Nucleus accumbens (tissue), 56 donors: ENCODE measurements at places on chromosomes 5 and 9.
A peak's percentile ranks its signal among the peaks of the same experiment; 100 is the strongest.

DNA sequence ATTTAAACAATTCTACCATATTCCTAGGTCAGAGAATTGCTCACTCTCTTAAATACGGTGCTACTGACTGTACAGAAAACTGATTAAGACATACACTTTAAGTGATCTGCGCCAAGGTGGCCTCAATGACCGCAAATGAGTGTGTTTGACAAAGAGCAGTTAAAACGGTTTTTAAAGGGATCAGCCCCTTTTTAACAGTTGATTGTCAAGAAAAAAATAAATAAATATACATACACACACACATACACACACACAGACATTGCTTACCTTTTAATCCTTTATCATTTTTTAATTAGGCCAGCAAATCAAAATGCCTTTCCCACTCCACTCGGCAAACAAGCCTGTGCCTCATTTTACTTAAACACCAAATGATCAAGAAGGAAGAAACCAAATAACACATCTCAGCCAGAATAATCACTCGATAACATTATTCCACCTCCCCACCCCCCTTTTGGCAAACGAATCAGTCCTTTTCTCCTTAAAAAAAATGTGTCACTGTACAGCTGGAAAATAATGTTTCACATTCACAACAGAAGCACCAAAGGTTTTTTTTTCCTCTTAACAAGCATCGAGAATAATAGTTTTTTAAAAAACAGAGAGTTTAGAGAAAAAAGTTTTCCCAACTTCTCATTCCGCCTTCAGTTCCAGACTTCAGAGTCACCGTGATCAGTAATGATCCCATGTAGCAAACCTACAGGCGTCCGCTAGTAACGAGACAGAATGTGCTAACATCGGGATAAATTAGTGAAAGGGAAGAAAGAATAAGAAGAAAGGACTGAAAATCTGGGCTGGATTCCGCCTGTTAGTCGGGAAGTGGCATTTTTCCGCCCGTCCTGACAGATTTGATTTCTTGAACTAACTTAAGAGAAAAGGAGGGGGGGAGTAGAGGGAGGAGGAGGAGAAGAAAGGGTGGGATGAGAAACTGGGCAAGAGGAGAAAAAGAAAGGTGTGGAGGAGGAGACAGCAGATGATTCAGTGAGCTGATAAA is at the start of gene ZNF608:
ZNF608 (minus strand) TSS at position 712 of the 988 bp plus-strand sequence. CDS start 1,650 bp downstream, outside the sequence.
- DNase-seq, result peak; percentile 23

- no peak for DNase-seq
These were observed 254.1 kb downstream of the SLF1 start for GRCh38 chr5:94872526-94872925.

DNA sequence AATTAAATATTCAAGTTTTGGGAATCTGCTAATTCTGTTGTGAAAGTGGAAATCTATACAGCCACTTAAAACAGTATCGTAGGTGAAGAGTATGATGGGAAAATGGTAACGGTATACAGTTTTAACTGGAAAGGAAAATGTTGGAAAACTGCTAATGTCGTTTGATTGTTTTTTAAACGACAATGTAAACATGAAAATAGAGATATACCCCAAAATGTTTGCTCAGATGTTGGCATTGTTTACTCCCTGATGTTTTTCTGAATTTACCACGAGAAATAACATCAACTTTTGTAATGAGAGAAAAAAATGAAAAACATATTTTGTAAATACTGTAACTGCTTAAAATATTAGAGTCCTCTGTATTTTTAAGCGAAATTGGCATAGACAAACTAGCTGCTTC is 2.7 kb downstream of the MATR3 start:
- DNase-seq, result no peak

GRCh38 chr5:29896646-29897045 is 1296.8 kb upstream of the CDH6 start:
- DNase-seq, result no peak

DNA sequence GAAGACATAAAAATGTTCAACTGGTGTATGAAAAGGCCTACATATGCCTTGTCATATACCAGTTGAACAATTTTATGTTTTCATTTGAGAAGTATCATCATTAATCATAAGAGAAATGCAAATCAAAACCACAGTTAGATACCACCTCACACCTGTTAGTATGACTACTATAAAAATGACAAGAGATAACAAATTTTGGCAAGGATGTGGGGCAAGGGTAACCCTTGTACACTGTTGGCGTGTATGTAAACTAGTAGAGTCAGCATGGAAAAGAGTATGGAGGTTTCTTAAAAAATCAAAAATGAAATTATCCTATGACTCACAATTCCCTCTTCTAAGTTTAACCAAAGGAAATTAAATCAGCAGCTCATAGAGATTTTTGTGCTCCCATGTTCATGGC is 250.4 kb upstream of the ST8SIA4 start:
- DNase-seq, result no peak

- no peak for DNase-seq
These were observed 59.4 kb upstream of the DNAH5 start for GRCh38 chr5:14003936-14004335.

- DNase-seq, result no peak
These were observed 36.7 kb downstream of the NFIB start for GRCh38 chr9:14277244-14277643.

DNA sequence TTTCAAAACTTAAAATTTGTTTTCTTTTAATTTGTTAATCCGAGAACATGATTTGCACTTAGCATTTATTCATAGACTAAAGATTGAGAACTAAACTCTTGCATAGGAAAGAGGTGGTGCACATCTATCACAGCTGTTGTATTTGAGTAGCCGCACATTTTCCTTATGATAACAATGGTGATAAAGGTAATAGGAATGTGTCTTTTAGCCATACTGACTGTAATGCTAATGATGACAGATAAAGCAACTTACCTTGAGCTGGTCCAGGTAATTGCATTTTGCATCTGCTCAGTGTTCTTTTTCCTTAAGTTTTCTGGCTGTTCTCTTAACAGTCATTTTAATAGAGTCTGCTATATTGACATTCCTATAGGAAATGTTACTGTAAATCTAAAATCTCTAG is 19.0 kb downstream of the PHAX start:
- DNase-seq, result no peak

GRCh38 chr5:1878050-1878849 is 4.5 kb downstream of the IRX4 start:
- no peak for DNase-seq

DNA sequence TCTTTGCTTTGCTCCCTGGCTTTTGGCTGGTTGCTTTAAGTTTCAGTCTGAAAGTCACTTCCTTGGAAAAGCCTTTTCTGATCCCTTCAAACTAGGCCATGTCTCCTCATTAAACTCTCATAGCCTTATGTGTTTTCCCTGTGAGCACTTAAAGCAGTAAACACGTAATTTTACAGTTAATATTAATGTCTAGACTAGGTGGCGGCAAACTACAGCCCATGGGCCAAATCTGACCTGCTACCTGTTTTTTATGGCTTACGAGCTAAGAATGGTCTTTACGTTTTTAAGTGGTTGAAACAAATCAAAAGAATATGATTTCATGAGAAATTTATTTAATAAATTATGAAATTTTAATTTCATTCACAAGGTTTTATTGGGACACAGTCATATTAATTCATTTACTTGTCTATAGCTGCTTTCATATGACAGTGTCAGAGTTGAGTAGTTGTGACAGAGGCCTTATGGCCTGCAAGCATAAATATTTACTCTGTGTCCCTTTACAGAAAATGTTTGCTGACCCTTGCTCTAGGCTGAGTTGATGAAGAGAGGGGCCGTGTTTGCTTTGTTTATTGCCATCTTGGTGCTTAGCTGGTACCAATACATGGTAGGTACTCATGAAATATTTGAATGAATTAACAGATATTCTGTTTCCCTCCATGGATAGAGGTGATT is 7.4 kb downstream of the SLC44A1 start:
- no peak for DNase-seq

- DNase-seq, result no peak
These were observed 447.3 kb downstream of the ARHGEF28 start for GRCh38 chr5:74073257-74073656.

DNA sequence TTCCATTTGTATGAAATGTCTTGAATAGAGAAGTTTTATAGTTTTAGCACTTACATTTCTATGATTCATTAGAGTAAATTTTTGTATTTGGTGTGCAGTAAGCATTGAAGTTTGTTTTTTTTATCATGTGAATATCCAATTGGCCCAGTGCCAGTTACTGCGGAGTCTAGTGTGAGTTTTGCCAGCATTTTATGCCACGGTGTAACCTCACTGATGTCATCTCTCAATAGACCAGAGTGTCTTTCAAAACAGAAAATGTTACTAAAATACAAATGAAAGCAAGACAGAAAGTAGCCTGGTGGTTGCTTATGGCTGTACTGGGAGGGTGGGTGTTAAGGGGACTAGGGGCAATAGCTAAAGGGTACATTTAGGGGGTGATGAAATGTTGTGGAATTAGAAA is 62.8 kb downstream of the IPPK start:
- DNase-seq, result no peak

GRCh38 chr9:136526625-136527066 is 19.2 kb downstream of the NOTCH1 start:
- DNase-seq, result peak; percentile 74

DNA sequence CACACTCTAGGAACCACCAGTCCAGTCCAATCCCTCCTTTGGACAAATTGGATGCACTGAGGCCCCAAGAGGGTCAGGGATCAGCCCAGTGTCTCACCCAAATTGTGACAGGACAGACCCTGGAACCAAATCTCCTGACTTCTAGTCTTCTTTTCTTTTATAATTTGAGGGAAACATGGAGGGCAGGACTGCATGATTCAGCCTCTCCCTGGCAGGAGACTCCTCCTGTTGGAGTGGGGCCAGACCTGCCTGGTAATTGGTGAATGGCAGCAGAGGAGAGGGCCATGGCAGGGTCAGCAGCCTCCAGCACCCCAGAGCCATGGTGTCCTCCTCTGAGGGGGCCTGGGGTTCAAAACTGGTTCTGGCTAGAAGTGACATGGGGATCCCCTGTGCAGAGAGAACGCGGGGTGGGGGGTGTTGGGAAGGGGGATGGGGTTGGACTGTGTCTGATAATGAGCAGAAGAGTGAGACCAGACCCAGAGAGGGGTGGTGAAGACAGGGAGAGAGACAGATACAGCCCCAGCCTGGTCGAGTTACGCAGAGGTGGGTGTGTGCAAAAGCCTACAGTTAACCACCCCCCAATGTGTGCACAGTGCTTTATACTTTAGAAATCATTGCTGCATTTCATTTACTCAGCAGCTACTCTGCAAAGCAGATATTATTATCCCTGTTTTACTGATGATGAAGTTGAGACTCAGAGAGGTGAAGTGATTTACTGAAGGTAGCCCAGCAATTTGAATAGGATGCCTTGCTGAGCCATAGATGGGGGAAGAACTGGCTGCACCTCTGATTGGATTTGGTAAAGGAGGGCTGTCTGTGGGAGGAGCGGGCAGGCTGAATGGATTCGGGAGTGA is 3.8 kb upstream of the SYNPO start:
- peak; percentile 26 for DNase-seq

GRCh38 chr9:92714787-92715487 is 45.0 kb upstream of the IPPK start:
- no peak for DNase-seq

DNA sequence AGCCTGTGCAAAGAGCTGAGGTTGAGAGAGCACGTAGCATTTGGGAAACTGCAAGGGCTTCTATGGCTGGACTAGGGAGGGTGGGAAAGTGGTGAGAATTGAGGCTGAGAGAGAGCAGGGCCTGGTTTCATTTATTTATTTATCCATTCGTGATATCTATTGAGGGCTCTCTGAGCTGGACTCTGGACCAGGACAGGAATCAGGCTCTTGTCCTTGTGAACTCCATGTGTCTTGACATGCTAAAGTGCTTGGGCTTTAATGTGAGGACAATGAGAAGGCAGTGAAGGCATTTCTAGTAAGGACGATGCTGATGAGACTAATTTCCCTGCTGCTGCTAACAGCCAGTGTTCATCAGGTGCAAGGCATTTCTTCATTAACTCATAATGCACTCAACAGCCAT is 95.9 kb upstream of the KLF4 start:
- no peak for DNase-seq

DNA sequence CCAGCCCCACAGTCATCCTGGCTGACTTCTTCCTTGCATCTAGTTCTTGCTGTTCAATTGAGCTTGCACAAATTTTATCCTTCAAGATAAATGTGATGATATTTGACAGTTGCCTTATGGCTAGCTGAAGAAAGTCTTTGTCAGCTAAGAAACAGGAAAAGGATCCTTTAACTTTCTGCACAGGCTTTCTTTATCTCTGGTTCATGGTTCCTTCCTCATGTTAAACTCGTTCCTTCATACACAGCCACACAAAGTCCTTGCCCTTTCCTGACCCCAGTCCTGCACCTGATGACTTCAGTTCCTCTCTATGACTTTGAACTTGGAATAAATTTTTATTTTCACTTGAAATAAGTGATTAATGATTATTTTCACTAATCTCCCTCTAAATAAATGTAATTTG is 132.5 kb upstream of the PRSS3 start:
- no peak for DNase-seq

GRCh38 chr5:957748-958485 is 50.7 kb upstream of the NKD2 start:
- no peak for DNase-seq

DNA sequence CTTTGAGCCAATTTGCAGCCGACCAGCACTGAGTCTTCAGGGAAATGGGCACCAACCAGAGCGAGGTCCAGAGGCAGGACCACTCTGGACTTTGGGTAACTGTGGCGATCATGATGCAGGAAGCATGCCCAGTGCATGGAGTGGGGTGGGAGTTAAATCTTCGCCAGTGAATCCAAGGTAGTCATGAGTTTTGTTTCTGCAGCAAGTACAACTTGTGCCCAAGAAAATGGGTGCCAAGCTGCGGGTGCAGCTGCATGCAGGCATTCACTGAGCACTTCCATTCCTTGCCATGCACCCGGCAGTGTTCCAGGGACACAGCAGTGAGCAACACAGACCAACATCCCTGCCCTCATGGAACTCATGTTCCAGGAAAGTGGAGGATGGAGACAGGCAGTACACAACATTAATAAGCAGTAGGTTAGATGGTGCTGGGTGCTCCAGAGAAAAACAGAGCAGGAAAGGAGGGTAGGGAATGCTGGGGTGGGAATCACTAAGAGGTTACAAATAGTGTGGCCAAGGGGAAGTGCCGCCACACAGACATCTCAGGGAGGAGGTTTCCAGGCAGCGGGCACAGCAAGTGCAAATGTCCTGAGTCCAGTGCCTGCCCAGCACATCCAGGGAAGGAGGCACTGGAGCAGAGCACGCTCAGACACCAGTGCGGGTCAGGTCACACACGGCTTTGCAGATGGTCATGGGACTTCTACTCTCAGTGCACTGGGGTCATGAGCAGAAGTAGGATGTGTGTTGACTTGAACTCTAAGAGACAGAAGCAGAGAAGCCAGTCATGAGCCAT is 48.2 kb upstream of the LMX1B start:
- DNase-seq, result no peak

DNA sequence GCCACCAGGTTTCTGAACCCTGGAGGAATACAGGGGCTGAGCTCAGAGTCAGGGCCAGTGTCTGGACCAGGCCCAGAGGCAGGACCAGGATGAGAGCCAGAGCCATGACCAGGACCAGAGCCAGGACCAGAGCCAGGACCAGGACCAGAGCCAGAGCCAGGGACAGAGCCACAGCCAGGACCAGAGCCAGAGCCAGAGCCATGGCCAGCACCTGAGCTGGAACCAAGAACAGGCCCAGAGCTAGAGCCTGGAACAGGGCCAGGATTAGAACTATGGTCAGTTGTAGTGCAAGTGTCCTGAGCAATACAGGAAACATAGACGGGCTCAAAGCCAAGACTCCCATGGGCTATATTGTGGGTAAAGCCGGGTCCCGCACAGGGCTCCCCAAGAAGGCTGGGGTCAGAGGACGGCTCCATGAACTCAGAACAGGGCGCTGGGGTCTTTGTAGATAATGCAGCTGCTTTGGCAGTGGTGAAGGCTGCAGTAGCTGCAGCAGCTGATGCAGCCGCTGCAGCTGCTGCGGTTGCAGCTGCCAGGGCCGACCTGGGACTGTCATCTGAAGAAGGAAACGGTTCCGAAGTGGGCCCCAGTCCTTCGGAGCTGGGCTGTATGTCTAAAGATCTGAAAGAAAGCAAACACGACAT is 559 bp downstream of the SPAG8 start:
- peak; percentile 55 for DNase-seq
